Glutamatergic neuron (in vitro differentiated cells): ENCODE measurements at places on chromosomes 4 and X. TPM values are rescaled to one million over a fixed set of nuclear protein-coding genes. Genes with fewer than 3 reads are reported as not detected.
A peak's percentile ranks its signal among the peaks of the same experiment; 100 is the strongest.

GRCh38 chr4:41043465-41043864, 170.9 kb downstream of the APBB2 start:
- no peak for DNase-seq
- H3K4me3 ChIP-seq, result no peak overlapping the region

DNA sequence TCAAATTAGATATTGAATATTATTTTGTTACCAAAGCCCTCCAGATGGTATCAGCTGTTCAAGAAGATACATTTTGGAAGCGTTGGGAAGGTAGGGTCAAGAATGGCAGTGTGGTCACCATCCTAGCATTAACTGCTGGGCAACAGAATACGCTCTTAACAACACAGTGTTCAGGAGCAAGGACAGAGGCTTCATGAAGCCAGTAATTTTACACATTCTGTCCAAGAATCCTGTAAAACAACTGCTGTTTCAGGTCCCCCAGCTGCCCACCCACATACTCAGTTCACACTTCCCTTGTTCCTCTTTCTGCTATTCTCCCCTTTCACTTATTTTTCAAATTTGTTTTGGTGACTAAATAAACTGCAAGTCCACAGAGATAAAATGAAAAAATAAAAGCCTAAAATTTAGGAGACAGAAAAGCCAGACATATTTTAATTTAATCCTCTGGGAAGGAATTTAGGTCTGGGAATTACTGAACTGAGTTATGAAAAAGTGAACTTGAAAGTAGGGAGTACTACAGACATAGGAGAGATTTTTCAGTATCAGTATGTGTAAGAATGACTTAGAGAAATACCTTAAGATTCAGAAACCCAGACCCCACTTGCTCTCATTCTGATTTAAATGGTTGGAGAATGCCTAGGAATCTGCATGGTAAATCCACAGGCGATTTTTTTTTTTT, 406.7 kb downstream of the MAPK10 start:
- no peak for DNase-seq
- no peaks in the 10 kb centered on the region for H3K27me3 ChIP-seq
- no peak overlapping the region for H3K27ac ChIP-seq

DNA sequence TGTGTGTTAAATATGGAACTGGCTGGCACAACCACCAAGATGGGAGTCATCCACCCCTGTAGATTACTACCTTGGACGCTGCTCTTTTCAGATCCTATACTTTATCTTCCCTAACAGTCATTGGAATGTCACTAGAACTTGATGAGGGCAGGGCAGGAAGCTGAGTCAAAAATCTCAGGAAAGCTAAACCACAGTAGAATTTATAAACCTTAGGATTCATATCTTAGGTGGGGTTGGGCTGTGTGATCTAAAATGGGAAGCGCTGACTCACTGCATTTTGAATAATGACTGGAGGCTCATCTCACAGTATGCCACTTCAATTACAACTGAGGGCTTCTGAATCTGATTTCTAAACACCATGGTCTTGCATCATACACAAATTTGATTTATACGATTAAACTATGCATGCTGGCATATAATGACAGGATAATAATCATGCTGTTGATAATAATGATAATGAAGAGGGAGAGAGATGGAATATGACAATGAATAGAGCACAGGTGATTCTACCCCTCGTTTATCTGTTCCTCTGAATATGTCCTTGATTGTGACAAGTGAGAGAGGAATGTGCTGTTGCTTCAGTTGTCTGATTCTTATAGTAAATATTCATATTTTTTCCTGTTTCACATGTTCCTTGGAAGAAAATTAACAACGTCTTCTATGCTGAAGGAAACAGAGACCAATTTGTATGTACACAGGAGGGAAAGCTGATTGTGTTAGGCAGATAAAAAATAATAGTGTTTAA, 270.3 kb upstream of the HS3ST1 start:
- no peak overlapping the region for H3K27ac ChIP-seq
- no peaks in the 10 kb centered on the region for H3K36me3 ChIP-seq
- no peaks in the 10 kb centered on the region for H3K27me3 ChIP-seq

GRCh38 chr4:93092765-93093164, 735.8 kb upstream of the ATOH1 start:
- no peak overlapping the region for H3K4me3 ChIP-seq
- no peak overlapping the region for H3K27ac ChIP-seq

DNA sequence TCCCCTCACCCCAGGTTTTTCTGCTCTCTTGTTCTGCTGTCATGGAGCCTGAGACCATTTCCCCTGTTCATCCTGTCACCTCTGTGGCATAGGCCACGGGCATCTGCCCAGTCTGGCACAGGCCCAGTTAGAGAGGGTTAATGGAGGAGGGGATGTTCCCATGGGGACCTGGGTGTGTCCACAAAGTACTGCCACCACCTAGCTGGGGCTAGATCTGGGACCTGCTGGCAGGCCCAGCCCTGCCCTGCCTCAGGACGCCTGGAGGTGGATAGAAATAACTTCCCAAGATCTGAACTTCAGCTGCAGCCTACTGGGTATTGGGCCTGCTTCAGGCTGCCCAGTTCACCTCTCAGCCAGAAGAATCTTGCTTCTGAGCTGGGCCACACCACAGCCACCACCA, 13.5 kb downstream of the EFNB1 start:
- H3K36me3 ChIP-seq, result no peaks in the 10 kb centered on the region
- no peak overlapping the region for H3K27ac ChIP-seq
- peaks cover 2% of the 10 kb centered on the region for H3K4me1 ChIP-seq
- H3K27me3 ChIP-seq, result no peaks in the 10 kb centered on the region
- H3K4me3 ChIP-seq, result no peak overlapping the region

SPP1 gene
- total RNA-seq, result 1.1 TPM

DNA sequence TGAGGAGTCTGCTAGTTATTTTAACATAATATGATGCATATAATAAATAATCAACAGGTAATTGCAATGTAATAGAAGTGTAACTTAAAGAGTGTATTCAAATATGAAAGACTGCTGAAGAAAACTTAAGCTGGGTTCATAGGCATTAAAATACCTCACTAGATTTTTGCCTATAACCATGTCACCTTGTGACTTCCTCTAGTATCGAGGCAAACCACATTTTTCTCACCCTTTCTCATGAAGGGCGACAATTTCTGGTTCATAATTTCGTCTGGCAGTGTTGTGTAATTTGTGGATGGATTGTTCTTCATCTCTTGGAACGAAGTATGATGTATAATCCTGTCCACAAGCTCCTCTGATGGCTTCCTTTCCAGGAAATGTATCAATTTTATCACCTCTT, 16.0 kb downstream of the SULT1E1 start:
- H3K36me3 ChIP-seq, result no peaks in the 10 kb centered on the region
- H3K27ac ChIP-seq, result no peak overlapping the region
- no peaks in the 10 kb centered on the region for H3K27me3 ChIP-seq
- no peak overlapping the region for H3K4me3 ChIP-seq
- H3K4me1 ChIP-seq, result no peaks in the 10 kb centered on the region

PPEF2 gene
- not detected for total RNA-seq

UCP1 gene
- total RNA-seq, result not detected

- H3K27me3 ChIP-seq, result no peaks in the 10 kb centered on the region
- peaks cover 5% of the 10 kb centered on the region for H3K4me1 ChIP-seq
- DNase-seq, result no peak
- H3K4me3 ChIP-seq, result no peak overlapping the region
- no peaks in the 10 kb centered on the region for H3K36me3 ChIP-seq
Measured at GRCh38 chr4:111997785-111998184, 147.5 kb upstream of the FAM241A start.

GRCh38 chr4:76898949-76899645, 1.2 kb upstream of the SOWAHB start:
- peaks cover 4% of the 10 kb centered on the region for H3K4me1 ChIP-seq
- H3K27ac ChIP-seq, result no peak overlapping the region
- peaks cover 6% of the 10 kb centered on the region for H3K27me3 ChIP-seq
- no peak for DNase-seq
- H3K4me3 ChIP-seq, result peak overlapping the region; percentile 28

- no peaks in the 10 kb centered on the region for H3K36me3 ChIP-seq
- peaks cover 14% of the 10 kb centered on the region for H3K4me1 ChIP-seq
- H3K27ac ChIP-seq, result no peak overlapping the region
- no peak for DNase-seq
Measured at GRCh38 chrX:49987651-49988050, 65.3 kb downstream of the CLCN5 start.

DNA sequence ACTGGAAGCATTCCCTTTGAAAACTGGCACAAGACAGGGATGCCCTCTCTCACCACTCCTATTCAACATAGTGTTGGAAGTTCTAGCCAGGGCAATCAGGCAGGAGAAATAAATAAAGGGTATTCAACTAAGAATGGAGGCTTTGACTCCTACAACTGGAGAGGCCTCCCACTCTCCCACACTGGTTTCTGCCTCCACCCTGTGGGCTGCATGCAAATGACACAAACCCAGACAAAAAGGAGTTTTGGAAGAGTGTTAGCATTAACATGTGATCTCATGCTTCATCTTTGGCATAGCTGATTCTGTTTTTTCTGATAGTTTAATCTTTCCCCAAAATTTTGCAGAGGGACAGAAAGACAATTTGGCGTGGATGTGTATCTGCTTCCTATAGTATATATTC, 80.8 kb upstream of the IQCM start:
- DNase-seq, result peak; percentile 31
- H3K4me3 ChIP-seq, result no peak overlapping the region
- H3K36me3 ChIP-seq, result no peaks in the 10 kb centered on the region
- no peaks in the 10 kb centered on the region for H3K4me1 ChIP-seq
- H3K27me3 ChIP-seq, result no peaks in the 10 kb centered on the region

HTN3 gene
- not detected for total RNA-seq

MAMLD1 gene
- total RNA-seq, result 0.25 TPM

DNA sequence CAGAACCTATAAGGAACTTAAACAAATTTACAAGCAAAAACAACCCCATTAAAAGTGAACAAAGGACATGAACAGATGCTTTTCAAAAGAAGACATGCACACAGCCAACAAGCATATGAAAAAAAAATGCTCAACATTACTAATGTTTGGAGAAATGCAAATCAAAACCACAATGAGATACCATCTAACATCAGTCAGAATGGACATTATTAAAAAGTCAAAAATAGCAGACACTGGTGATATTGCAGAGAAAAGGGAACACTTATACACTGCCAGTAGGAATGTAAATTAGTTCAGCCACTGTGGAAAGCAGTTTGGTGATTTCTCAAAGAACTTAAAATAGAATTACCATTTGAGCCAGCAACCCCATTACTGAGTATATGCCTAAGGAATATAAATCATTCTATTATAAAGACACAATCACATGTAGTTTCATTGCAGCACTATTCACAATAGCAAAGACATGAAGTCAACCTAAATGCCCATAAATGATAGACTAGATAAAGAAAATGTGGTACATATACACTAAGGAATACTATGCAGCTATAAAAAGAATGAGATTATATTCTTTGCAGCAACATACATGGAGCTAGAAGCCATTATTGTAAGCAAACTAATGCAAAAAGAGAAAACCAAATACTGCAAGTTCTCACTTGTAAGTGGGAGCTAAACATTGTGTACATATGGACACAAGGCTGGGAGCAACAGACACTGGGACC, 1509.4 kb downstream of the TECRL start:
- no peaks in the 10 kb centered on the region for H3K36me3 ChIP-seq
- H3K27ac ChIP-seq, result no peak overlapping the region
- no peak for DNase-seq
- no peak overlapping the region for H3K4me3 ChIP-seq
- H3K27me3 ChIP-seq, result no peaks in the 10 kb centered on the region

DNA sequence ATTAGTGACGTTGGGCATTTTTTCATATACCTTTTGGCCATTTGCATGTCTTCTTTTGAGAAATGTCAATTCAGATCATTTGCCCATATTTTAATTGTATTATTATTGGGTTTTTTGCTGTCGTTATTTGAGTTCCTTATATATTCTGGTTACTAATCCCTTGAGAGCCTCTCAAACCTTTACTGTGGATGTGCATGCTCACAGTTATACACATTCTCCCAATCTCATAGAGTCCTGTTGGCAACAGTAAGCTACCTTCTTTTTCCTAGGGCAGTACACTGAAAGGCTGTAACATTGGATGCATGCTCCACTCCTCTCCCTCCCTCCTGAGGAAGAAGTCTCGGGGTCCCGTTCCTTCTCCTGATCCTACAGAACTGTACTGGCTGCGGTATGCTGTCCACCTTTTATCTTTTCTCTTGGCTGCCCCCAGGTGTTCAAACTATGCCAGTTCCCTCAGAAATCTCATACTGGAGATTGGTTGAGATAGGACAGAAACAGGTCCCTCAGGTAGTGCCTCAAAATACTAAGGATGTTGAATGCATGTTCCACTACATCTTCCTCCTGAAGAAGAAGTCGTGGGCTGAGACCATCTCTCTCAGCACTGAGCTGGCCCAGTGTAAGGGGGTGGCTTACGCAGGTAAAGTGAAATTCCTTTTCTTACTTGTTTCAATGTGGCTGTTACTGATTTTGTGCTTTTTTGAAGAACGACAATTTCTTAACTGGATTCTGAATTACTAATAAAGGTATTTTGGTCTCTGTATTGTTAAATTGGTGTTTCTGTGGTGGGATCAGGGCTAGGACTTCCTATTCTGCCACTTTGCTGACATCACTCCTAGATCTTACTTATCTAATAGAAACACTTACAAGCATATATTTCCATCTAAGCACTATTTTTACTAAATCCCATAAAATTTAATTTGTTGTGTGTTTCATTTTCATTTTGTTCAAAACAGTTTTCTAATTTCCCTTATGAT, 145.4 kb upstream of the HUWE1 start:
- H3K4me3 ChIP-seq, result no peak overlapping the region
- no peaks in the 10 kb centered on the region for H3K4me1 ChIP-seq
- no peaks in the 10 kb centered on the region for H3K36me3 ChIP-seq
- peak; percentile 19 for DNase-seq

CSAG1 gene
- 0.98 TPM for total RNA-seq

KLKB1 gene
- total RNA-seq, result 0.29 TPM

DNA sequence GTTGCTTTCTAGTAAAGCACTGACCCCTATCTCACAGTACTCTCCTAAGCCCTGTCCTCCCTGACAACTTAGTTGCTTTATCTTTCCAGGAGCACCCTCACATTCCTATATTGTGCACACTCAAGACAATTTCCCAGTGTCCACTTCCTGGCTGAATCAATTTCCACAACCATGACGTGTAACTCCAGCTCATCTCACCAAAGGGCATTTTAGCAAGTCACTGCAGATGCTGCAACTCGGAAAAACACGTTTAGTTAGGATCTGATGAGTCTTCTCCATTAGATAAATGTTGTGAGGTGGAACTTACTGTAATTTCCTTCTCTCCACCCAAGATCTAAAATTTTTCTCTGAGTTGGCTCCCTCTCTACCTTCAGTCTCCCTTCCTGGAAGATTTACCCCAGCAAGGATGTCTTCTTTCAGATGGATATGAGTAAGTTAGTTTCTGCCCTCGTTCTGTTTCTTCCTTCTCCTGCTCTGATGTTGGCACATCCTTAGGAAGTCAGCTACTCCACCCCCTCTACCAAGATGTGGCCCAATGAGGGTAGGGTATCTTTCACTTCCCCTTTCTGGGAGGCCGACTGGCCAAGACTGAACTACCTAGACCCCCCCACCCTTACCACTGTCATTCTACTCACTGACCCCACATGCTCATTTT, 28.8 kb upstream of the IL13RA1 start:
- no peaks in the 10 kb centered on the region for H3K4me1 ChIP-seq
- H3K27ac ChIP-seq, result no peak overlapping the region
- no peaks in the 10 kb centered on the region for H3K27me3 ChIP-seq
- H3K36me3 ChIP-seq, result no peaks in the 10 kb centered on the region
- no peak for DNase-seq
